GM23248 (cell line): ENCODE measurements at places on chromosomes 13 and 19. TPM values are rescaled to one million over a fixed set of nuclear protein-coding genes. Genes with fewer than 3 reads are reported as not detected.

- no peaks in the 10 kb centered on the region for H3K36me3 ChIP-seq
- no peaks in the 10 kb centered on the region for H3K27me3 ChIP-seq
- H3K4me3 ChIP-seq, result no peak overlapping the region
- peaks cover 12% of the 10 kb centered on the region; the same call in 1 of the 2 replicates for H3K4me1 ChIP-seq
- no peak overlapping the region for H3K27ac ChIP-seq
These were observed 72.0 kb downstream of the SPATA13 start for GRCh38 chr13:24232474-24232873.

DNA sequence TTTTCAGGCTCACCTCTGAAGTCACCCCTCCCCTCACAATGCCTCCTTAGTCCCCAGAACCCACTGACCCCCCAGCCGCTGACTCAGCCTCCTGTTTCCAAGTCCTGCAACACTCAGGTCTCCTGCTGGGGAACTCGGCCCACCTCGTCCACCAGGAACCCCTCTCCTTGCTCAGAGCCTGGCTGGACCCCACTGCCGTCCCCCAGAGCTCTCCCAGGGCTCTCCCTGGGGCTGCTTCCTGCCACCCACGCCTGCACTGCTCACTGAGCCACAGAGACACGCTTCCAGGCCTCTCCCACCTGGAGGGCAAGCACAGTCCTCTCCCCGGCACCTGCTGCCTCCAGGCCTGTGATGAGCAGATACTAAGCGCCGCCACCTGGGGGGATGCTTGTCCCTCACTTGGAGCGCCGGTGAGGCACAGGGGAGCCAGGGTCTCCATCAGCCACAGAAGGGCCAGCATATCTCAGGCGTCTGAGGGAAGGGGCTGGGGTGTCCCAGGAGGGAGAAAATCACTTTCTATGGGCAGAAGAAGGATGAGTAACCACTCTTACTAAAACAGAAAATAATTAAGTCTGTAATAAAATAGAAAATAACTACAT, 53.8 kb downstream of the KLF2 start:
- no peak for DNase-seq
- no peak overlapping the region for H3K4me3 ChIP-seq
- H3K27ac ChIP-seq, result no peak overlapping the region
- H3K36me3 ChIP-seq, result no peaks in the 10 kb centered on the region
- H3K4me1 ChIP-seq, result peaks cover 20% of the 10 kb centered on the region

CCDC8 gene
- total RNA-seq, result 8.9 and 10.1 TPM in 2 replicates

DNA sequence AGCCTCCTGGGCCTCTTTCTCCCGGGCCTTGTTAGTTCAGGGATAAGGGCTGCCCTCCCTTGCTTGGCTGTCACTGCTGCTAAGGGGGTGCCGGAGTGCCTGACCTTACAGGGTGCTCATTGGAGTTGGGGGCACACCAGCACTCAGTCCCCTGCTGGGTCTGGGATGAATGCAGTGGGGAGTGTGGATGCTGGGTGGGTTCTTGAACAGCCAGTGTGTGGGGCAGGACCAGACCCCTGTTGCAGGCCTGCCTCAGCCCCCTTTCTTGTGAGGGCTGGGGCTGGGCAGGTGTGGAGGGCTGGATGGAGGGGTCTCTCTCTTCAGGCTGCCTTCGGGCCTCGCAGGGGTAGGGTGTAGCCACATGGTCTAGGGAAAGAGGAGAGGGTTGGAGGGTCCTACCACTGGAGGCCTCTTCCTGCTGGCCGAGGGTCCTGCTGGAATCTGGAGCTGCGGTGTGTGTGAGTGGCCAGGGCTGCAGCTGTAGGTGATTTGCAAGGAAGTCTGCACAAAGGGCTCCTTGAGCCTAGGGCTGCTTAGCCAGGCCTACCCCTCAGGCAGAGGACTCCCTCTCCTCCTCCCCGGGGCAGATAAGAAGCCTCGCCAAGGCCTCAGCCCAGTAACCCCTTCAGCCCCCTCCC, 3.2 kb downstream of the CEBPA start:
- H3K4me1 ChIP-seq, result no peaks in the 10 kb centered on the region
- H3K27me3 ChIP-seq, result peaks cover 32% of the 10 kb centered on the region
- no peak for DNase-seq
- no peaks in the 10 kb centered on the region for H3K36me3 ChIP-seq
- H3K4me3 ChIP-seq, result no peak overlapping the region
- H3K27ac ChIP-seq, result no peak overlapping the region

C19orf85 gene
- total RNA-seq, result not detected in 2 replicates

DNA sequence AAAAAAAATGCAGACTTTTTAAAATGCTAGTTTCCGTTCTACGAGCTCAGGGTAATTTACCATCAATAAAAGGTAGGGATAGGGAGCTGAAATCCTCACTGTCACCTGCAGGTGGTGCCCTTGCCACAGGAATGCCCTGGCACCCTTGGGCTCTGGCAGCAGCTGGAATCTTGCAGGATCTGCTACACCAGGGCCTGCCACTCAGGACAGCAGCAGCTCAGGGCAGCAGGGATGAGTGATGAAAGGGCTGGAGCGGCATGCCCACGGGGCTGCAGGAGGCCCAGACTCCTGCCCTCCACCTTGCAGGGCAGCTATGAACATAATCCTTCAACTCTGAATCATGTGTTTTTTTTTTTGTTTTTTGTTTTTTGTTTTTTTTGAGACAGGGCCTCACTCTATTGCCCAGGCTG, 54.0 kb downstream of the GNG7 start:
- DNase-seq, result peak; percentile 83
- H3K36me3 ChIP-seq, result no peaks in the 10 kb centered on the region
- H3K27me3 ChIP-seq, result no peaks in the 10 kb centered on the region
- no peak overlapping the region for H3K27ac ChIP-seq
